ENCODE measurements at places on chromosomes 11 and 22.

DNA sequence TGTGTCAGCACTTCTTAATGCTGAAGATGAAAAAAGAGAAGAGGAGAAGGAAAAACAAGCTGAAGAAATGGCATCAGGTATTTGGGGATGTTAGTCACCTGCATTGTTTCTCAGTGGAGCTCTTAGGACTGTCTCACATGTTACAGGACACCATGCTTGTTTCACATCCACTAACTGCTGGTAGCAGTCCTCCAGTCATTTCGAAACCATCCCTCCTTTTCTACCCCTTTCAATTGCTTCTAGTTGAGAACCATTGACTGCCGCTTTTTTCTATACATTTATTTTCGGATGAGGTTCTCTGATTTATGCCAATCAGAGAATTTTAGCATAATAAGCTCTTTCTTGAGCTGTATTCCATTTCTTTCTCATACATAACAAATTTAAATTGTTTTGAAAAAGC lies 21.5 kb downstream of the BIRC2 start:
- peaks cover 37% of the 10 kb centered on the region for H3K36me3 ChIP-seq
- no peaks in the 10 kb centered on the region for H3K27me3 ChIP-seq
- no peak for DNase-seq
- no peak overlapping the region for H3K4me3 ChIP-seq
- H3K27ac ChIP-seq: no peak overlapping the region
- peaks cover 12% of the 10 kb centered on the region for H3K4me1 ChIP-seq

- peak; percentile 71 for DNase-seq
- H3K4me3 ChIP-seq: peak overlapping the region; percentile 55
- H3K27ac ChIP-seq: peak overlapping the region; percentile 91
- H3K4me1 ChIP-seq: peaks cover 16% of the 10 kb centered on the region
- H3K27me3 ChIP-seq: peaks cover 3% of the 10 kb centered on the region
Measured at GRCh38 chr11:47394322-47395222, 13.8 kb upstream of the SLC39A13 start.

DNA sequence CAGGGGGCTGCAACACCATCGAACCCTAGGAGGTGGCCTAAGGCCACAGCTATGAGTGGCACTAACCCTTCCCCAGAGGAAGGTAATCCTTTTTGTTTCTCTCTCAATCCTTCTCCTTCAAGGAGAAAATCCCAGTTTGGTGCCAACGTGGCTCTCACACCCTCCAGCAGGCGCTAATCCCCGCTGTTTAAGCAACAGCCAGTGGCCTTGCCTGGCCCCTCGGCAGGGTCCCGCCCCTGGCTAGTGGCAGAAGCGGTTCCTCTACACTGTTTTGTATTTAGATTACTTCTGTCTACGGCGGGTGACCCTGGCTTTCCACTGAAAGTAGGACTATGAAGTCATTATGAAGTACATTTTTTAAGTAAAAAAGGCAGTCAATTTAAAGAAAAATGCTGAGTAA lies 15.5 kb downstream of the GNAZ start:
- peaks cover 25% of the 10 kb centered on the region for H3K27me3 ChIP-seq
- no peak for DNase-seq
- no peaks in the 10 kb centered on the region for H3K36me3 ChIP-seq
- no peak overlapping the region for H3K4me3 ChIP-seq
- H3K27ac ChIP-seq: no peak overlapping the region
- peaks cover 12% of the 10 kb centered on the region for H3K4me1 ChIP-seq

DNA sequence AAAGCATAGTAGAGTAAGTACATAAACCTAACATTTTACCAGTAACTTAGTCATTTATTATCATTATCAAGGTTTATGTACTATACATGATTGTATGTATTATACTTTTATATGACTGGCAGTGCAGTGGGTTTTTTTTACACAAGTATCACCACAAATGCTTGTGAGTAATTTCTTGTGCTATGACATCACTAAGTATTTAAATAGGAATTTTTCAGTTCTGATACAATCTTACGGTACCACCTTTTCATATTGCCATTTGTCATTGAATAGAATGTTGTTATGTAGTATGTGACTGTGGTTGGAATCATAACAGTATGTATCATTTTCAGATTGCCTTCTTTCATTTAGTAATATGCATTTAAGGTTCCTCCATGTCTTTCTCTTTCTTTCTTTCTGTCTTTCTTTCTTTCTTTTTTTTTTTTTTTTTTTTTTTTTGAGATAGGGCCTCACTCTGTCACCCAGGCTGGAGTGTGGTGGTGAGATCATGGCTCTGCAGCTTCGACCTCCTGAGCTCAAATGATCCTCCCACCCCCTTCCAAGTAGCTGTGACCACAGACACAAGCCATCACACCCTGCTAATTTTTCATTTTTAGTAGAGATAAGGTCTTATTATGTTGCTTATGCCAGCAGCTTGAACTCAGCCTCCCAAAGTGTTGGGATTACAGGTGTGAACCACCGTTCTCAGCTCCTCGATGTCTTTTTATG lies 18.6 kb downstream of the ATM start:
- H3K4me1 ChIP-seq: peaks cover 55% of the 10 kb centered on the region
- H3K36me3 ChIP-seq: peaks cover 48% of the 10 kb centered on the region

DNA sequence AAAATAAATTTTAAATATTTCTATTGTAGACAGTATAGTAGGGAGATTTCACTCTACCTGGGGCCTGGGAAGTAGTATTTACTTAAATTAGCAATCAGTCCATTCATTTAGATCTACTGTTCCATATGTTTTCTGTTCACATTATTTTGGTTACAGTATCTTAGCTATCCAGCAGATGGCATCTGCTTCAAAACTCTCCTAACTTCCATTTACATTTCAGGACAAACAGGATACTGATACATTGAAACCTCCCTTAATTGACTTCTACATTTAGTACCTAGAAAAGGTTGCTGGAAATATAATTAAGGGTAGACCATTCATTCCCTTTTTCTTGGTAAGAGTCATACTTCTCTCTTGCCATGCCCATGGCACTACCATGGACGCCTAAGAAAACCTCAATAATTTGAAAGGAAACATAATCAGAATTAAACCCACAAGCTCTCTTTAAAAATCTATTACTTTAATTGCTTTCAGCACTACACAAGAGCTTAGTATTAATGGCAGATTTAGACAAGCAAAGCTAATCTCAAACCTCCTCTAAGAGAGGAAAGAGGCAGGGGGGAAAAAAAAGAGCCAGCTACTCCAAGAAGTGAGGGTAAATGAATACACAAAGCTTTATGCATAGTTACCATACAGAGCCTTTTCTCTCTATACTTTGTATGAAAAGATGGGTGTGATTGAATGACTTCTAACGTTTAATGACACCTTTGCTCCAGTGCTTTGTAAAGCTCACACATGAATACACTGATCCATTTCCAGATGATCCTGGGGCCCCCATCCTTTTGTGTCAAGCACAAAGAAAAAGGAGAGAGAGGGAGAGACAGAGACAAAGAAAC lies 131.2 kb upstream of the MTMR2 start:
- H3K27ac ChIP-seq: no peak overlapping the region
- no peak for DNase-seq
- H3K4me1 ChIP-seq: peaks cover 39% of the 10 kb centered on the region
- no peaks in the 10 kb centered on the region for H3K27me3 ChIP-seq
- no peak overlapping the region for H3K4me3 ChIP-seq

DNA sequence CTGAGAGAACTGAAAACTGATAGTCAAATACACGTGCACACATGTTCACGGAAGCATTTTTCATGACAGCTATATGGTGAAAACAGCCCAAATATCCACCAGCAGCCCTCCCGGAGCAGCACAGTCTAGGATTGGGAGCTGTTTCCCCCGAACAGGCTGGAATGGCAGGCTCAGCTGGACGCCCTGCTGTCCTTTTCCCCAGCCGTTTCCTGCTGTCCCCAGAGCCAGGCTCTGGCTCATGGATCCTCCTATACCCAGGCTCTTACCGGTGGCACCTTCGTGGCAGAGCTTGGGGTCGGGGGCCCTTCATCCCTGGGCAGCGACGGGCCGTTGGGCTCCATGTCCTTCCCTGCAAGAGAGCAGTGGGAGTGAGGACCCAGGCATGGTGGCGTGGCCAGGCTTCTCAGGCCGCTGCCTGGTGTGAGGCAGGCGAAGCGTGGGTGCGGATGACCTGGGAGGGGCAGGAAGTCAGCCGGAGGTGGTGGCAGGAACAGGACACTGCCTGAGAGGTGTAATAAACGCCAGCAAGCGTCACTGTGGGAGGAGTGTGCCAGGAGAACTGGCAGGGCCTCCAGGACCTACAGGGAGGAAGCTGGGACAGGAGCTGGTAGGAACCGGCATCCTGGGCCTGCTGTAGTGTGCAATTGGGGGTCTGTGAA lies 38.8 kb downstream of the OSBPL5 start:
- H3K27me3 ChIP-seq: no peaks in the 10 kb centered on the region
- no peak overlapping the region for H3K27ac ChIP-seq
- no peak overlapping the region for H3K4me3 ChIP-seq
